Head of caudate nucleus (tissue), 42 donors: ENCODE measurements at places on chromosomes 1 and 21.
A peak's percentile ranks its signal among the peaks of the same experiment; 100 is the strongest.

DNA sequence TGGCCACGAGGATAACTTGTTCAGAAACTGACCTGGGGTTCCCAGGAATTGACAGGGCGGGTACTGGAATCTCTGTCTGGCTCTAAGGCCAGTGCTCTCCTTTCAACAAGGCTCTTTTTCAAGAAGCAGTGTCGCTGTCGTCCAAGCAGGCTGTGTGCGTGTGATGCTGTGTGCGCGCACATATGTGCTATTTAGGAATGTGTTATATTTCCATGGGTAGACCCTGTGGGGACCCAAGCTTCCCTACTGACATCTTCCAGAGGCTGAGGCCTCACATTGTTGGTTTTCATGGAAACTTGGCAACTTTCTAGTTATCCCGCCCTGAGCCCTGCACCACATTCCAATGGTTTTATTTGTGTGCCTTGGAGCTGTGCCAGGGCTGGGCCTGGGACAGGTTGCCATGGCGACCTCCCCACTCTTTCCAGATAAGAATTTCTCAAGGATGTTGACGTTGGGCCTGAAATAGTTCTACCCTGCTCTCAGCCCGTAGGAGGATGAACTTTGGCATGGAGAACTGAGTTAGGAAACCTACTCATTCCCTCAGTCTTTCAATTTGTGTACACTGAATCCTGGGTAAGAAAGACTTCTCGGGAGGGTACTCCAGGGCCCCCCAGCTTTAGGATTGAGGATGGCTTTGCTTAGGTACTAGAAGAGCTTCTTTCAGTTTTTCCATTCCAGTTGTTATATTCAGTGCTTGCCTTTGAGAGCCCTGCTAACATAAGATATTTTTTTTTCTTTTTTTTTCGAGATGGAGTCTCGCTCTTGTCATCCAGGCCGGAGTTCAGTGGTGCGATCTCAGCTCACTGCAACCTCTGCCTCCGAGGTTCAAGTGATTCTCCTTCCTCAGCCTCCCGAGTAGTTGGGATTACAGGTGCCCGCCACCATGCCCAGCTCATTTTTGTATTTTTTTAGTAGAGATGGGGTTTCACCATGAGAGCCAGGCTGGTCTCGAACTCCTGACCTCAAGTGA lies 38.8 kb upstream of the SRSF10 start:
- DNase-seq = peak; percentile 72

DNA sequence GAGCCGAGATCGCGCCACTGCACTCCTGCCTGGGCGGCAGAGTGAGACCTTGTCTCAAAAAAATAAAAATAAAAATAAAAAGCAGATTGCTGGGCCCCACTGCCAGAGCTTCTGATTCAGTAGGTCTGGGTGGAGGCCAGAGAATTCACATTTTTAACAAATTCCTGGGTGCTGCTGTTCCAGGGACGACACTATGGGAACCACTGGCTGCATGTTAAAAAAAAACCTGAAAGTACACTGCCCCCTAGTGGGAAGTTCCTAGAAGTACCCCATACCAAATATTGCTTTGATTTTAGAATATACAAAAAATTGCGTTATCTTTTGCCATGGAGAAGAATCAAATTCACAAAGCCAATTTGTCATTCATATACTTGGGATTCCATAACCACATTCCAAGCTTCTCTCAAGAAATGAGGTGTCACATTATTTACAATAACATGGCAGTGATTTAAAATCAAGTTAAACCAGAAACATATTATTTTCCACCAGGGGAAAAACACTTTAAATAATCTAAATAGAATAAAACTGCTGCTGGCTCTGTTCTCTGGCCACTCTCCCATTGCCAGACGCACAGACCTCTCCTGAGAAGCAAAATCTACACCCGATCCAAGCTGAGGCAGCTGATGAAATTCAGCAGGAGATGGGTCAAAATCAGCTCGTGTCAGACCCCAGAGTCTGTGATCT lies 27.4 kb downstream of the SYF2 start:
- peak; percentile 34 for DNase-seq

DNA sequence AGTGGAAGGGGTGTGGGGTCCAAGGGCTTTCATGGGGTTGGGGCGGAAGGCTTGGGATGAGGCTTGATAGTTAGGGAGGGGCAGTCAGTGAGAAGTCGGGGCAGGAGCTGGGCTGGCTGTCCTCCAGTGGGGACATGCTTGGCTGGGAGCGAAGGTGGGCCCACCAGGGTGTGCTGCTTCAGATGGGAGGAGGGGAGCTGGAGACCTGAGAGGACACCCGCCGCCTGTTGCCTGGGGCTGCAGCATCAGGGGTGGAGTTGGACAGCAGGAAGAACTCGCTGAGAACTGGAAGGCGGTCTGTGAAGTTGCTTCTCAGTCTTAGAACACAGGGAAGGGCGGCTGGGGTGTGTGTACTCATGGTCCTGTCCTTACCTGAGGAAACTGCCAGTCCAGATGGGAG lies 1.6 kb downstream of the THEM5 start:
- peak; percentile 12 for DNase-seq

DNA sequence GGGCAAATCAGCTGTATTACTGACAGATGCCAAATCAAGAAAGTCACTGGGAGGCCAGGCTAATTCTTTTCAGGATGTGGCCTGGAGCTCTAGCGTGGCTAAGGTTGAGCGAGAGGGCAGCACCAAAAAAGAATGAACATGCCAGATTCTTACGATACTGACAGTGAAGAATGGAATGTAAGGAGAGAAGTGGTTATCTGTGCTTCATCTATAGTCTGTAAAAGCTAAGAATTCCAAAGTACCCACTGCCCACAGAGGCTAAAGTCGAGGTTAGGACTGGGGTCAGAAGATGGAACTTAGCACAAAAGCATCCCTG lies 32.7 kb downstream of the TFAP2E start:
- no peak for DNase-seq

DNA sequence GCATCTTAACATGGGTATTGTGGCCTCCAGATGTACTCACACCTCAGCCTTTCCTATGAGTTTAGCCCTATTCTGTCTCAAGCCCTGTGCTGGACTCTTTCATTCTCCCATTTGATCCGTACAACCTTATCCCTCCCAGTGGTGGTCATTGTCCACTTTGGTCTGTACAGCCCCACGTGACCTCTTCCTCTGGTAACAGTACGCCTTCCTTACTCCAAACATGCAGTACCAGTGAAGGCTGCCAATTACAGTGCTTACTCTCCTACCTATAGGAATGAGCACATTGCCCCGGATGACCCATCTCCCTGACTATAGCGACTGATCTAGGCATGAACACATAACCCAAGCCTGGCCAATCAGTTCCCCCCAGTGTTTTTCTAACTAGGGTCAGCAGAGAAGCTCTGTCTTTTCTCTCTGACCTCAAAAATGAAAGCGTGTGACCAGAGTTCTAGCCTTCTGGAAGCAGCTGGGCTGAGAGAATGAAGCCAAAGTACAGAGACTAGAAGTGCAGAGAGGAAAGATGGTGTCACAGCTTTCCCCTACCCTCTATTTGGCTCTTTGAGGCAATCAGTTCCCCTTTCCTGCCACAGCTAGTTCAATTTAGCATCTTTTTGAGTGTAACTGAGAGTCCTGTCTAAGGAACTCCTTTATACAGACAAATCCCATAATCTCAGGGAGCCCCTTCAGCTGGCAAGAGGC lies 9.9 kb upstream of the QSOX1 start:
- no peak for DNase-seq

GRCh38 chr1:192789871-192790270 lies 19.0 kb upstream of the RGS2 start:
- no peak for DNase-seq
